ENCODE measurements at places on chromosomes 5 and 9.

DNA sequence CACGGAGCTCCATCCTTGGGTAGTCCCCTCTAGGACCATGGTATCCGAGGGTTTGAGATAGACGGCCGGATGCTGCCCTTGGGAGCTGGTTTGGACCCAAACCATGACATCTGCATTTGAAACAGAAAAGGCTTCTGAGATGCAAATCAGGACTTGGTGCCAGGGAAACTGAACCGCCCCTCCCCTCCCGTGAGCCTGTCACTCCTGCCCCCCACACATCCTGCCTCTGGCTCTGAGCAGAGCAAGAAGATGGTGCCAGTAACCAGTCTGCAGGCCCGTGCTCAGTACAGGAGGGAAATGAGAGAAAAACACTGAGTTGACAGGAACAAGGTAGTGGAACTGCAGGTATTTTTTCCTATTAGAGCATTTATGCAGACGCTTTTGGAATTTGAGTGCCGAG is 18.6 kb downstream of the ARPC5L start:
- DNase-seq, result no peak

- DNase-seq, result peak; percentile 15
These were observed 713 bp downstream of the LCN10 start for GRCh38 chr9:136741883-136742571.

- no peak for DNase-seq
These were observed 289.7 kb upstream of the IRX4 start for GRCh38 chr5:2172471-2172870.

DNA sequence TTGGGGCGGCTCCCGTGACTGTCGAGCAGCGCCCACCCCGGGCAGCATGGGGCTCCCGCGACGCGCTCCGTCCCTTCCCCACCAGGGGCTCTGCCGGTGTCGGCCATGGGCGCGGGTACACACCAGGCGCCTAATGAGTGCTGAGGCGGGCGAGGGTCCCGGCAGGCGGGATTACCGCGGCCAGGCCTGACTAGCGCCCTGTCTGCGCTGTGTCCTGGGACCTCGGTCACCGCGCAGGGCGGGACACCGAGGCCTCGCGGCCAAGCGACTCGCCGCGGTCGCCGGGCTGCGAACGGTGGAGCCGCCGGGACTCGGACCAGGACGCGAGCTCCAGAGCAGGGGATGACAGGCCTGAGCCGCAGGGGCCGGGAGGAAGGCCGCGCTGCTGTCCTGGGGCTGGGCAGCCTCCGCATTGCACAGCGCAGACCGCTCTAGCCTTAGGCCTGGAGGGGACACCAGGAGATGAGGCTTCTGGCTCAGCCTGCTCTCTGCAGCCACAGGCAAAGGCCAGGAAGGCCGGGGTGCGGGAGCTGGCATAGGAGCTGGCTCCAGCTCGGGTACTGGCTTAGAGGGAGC is 14.1 kb downstream of the LCN10 start:
- DNase-seq, result peak; percentile 30

DNA sequence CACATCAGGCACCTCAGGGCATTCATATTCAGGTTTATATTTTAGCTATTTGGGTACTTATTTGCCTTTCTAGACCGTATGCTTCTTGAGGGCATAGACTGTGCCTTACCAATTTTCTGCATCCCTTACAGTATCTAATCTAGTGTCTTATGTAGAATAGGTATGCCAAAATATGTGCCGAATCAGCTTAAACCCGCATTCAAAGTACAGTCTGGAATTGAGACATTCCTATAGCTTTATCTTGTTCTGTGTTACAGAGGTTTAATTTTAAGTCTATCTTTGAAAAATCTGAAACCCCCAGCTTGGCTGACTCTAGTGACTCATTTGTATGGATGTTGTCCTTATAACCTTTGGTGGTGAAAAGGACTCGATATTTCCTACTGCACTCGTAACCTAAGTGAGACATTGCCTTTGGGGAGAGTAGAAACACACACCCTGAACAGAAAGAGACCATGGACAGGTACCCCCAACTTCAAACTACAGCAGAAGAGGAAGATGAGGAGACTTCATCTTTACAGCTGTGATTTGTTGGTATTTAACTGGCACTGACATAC is 27.0 kb upstream of the TMOD1 start:
- DNase-seq, result no peak

DNA sequence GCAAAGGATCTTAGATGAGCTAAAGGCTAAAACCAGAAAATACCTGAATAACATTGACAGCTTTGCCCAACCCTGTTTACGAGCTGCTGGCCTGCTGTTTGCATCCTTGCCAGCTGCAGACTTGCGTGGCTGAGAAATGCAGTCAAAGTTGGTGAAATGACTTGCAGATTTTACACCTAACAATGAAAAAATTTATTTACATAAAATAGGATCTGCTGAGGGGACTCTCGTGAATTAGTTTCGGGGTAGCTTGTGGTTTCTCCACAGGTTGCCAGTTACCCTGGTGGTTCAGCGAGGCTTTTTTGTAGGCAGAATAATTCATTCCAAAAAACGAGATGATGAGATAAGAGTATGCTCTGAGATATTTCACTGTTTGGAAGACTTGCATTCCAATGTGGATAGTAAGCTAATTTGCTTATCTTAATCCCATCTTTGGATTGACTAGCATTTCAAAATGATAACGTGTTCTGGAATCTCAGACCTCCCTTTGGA is 65.7 kb upstream of the FANCC start:
- no peak for DNase-seq

DNA sequence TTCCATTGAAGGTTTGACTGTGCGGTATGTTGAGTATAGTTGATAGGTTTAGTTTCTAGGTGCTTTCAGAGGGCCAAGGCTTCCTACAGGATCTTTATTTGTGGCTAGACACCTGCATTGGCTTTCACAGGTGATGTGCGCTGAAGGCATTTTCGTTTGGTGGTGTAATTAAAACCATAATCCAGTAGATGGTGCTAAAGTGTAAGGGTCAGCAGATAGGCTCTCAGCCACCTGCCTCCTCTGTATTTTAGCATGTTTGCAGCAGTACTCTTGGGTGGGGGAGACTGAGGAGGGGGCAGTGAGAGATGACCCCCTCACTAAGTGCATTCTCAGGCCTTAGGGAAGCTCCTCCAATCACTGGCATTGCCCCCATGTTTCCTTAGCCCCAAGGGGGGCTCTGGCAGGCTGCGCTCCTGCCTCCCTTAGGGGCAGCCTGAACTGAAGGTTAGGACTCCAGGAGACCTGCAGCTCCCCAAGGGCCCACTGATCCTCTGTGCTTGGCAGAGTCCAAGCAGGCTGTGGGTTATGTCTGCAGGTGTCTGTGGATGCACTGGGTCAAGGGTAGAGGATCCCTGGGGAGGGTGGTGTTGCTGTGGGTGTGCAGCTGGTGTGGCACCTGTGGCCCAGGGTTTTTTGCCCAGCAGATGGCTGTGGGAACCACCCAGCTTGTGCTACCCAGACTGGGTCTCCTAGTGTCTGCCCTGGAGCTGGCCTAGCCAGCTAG is 23.4 kb downstream of the CDK20 start:
- DNase-seq, result no peak

GRCh38 chr5:128092144-128092543 is 8.6 kb downstream of the SLC12A2 start:
- no peak for DNase-seq

DNA sequence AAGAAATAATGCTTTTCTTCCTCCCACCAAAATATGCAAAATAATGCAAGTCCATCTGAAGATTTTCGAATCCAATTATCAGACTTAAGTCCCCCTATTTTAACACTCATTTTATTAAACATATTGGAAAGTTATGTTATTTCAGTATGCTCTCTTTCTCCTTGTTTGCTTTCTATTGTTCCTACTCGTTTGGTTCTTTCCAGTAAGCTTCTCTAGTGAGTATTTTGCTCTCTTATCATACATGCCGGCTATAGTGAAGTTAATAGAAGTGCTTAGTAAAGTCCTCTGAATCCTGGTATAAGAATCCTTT is 517 bp downstream of the ALDH1A1 start:
- no peak for DNase-seq

DNA sequence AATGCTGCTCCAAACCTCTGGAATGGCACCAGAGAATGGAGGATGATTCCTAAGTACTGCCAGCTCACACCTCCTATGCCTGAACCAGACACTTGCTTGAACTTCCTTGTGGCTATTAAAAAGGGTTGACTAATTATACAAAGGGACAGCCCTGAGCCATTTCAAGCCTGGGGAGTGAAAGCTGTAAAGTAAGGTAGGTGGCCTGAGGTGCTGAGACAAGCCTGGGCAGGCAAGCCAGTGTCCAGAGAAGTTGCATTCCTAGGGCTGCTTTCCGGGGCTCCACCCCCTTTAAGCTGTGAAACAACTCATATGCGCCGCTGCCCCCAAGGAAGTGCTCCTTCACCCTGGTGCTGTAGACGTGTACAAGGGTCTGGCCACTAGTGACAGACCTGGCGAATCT is 79.9 kb upstream of the SLC1A3 start:
- no peak for DNase-seq

DNA sequence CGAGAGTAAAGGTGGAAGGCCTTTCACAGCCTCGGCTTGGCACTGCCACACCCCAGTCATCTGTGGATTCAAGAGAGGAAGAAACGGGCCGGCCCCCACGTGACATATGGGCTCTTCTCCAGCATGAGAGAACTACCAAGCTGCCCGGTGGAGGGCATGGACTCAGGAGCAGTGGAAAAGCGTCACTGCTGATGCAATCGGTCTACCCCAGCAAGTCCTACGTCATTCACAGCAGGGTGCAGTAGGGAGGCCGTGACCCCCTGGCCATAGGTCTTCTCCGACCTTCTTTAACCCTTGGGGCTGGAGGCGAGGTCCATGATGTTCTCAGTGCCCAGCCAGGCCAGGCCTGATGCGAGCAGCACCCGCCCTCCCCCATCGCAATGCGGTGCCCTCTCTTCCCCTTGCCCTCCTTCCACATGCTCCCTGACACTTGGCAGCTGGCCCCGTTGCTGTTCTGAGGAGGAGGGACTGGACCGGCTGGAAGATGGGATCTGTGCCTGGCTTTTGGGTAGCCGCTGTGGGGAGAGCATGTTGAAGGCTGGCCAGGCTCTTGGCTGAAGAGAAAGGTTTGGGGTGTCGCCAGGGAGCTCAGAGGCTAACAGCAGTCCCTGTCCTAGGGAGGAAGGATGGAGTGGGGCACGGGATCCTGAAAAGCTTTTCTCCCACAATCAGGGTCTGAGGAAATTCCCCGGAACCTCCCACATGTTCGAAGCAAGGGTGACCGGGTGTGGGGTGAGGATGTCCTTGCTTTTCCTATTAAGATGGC is 89.8 kb downstream of the LIFR start:
- DNase-seq, result no peak

DNA sequence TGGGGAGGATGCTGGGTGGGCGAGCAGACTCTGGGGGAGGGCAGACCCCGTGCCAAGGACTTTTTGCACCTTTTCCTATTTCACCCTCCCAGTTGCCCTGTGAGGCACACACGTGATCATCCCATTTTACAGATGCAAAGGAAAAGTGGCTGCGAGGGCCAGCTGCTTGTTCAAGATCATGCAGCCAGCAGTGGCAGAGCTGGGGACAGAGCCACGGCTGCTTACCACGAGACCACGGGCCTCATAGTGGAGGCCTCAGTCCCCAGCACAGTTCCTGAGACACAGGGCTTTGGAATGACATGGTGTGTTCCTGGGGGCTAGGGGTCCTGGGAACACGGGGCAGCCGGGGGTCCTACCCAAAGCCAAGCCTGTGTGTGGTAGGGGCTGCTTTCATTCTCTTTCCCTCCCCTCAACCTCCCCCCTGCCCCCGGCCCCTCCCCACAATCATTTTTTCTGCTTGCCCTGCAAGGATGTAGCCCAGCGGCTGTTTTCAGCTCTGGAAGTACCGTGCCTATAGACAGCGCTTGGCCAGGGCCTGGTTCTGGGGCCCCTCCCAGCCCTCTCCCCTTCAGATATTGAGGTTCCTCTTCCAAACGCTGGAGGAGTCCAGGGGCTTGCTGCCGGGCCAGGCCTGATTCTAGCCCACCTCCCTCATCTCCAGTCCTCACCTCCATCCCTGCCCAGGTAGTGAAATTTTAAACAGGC is 58.5 kb upstream of the IER5L start:
- DNase-seq, result no peak

- DNase-seq, result no peak
These were observed 3.1 kb downstream of the ANXA2R start for GRCh38 chr5:43036856-43037635.

GRCh38 chr9:131478421-131478868 is 24.3 kb upstream of the POMT1 start:
- peak; percentile 15 for DNase-seq

DNA sequence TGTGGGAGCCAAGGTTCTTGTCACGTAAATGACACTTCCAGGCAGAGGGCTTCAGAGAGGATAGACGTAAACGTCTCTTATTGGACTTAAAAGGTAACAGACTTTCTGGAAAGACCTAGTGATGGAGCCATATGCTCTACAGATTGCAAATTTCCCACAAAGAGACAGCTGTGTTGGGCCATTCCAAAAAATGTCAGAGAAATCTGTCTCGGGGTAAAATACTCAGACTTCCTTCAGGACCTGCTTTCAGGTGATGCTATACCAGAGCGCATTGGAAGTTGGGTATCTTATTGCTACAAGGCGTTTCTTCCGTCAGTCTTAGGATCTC is 29.2 kb downstream of the PROP1 start:
- no peak for DNase-seq

DNA sequence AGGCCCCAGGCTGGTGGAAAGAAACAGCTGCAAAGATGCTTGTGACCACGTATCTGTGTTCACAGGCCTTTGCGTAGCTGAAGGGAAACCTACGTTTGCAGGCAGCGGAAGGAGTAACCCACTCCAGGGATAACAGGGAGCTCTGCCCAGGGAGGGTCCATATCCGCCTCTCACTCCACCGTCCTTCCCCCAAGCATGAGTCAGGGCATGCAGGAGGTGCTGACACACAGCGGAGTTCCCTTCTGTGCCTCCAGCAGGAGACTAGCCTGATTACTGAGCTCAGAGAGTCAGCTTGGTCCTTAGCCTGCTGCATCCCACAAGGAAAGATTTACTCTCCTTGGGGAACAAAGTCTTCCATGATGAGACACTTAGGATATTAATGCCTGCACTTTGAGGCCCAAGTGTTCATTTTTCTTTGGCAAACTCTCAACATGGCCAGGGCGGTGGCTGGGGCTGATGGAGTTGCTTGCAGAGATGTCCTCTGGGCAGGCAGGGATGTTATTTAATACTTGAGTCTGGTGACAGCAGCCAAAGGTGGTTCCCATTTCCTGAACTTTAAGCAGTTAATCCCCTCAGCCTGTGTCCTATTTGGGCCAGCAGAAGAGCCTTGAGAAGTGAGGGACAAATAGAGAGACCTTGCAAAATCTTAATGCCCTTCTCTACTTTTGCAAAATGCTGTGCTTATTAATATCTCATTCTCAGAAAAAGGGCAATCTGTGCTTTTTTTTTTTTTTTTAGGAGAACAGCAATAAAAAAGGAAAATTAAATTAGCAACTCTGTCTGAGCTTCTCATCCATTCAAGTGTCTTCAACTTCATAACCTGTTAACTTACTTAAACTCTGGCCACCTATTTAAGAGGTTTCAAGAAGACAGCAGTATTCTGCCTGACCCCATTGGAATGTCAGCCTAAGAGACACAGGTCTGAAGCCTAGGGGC is 222.1 kb downstream of the HSPA4 start:
- no peak for DNase-seq

GRCh38 chr9:72038408-72038807 is 22.0 kb downstream of the C9orf57 start:
- peak; percentile 48 for DNase-seq

GRCh38 chr9:134187891-134188385 is 23.6 kb upstream of the RNU6ATAC start:
- no peak for DNase-seq

GRCh38 chr9:96047741-96048103 is 172.2 kb downstream of the ERCC6L2 start:
- DNase-seq, result no peak
